ENCODE measurements at places on chromosomes 13 and 19.

- no peak for DNase-seq
Observed at GRCh38 chr13:31067416-31068118, 94.1 kb downstream of the HSPH1 start.

GRCh38 chr19:33024398-33024797, 40.3 kb downstream of the RHPN2 start:
- no peak for DNase-seq

DNA sequence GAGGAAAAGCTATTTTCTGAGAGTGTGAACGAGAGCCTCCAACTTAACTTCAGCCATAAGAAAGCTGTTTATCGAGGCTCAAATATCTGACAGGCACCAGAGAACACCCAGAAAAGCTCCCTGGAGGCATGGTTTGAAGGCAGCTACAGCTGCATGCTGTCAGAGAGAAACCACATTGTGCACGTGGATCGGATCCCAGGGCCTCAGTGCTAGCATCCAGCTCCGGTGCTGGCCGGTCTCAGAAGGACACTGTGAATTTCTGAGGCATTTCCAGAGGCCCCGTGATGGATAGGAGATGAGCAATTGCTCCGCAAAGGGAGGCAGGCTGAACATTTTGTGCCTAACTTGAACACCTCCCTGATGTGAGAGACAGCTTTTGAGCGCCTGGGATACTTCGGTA, 315.7 kb downstream of the FGF9 start:
- no peak for DNase-seq

GRCh38 chr19:17977488-17977887, 10.6 kb downstream of the KCNN1 start:
- no peak for DNase-seq

DNA sequence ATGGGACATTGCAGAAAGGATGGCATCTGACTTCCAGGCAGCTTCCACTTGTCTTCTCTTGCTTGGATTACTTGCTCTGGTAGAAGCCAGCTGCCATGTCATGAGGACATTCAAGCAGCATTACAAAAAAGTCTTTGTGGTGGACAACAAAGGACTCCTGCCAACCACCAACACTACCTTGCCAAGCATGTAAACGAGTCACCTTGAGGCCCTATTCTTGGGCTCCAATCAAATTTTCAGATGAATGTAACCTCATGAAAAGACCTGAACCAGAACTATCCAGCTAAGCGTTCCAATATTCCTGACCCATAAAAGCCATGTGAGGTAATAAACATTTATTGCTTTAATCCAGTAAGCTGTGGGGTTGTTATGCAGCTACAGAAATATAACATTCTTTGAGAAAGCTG, 12.5 kb downstream of the PROSER1 start:
- no peak for DNase-seq

All from stimulated activated naive CD4-positive, alpha-beta T cell treated with Interleukin-2 at 50 U/mL for 16 hours (primary cell).